Amniotic epithelial cell (primary cell): ENCODE measurements at places on chromosomes 11 and 22.
A peak's percentile ranks its signal among the peaks of the same experiment; 100 is the strongest.

- peak; percentile 29 for DNase-seq
Observed at GRCh38 chr11:36361472-36361871, 65.4 kb downstream of the PRR5L start.

- DNase-seq: no peak
Observed at GRCh38 chr11:9059406-9059805, 32.0 kb downstream of the SCUBE2 start.

DNA sequence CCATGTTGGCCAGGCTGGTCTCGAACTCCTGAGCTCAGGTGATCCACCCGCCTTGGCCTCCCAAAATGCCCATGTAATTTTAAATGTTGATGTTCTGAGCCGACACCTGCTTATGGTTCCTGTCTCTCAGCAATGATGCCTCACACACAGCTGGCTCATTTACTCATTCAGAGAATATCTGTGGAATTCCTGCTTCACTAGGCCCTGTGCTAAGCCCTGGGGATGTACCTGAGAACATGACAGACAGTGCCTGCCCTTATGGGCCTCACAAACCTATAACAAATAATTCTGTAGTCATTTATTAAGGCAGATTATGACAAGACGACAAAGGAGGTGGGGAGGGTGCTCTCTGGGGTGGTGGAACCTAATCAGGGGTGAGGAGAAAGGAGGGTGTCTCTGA lies 93.7 kb downstream of the PRR5L start:
- peak; percentile 15 for DNase-seq

GRCh38 chr22:50304528-50305392 lies 2.7 kb downstream of the PLXNB2 start:
- no peak for DNase-seq

DNA sequence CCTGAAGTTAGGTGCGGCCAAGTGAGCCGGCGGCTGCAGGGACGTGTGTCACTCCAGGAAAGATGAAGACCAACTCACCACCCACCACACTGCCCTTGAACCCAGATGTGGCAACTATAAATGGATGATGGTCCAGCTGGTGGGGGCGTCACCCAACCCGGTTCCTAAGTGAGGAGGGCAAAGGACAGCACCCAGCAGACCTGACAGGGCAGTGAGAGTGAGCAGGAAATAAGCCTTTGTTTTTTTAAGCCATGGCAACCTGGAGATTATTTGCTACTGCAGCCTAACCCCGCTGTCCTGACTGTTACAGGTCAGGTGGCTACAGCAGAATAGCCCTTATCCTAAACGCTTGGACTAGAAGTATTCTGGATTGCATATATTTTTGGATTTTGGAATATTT lies 228.9 kb downstream of the CTTN start:
- DNase-seq: no peak

GRCh38 chr22:40651563-40652501 lies 15.3 kb upstream of the MRTFA start:
- peak; percentile 99 for DNase-seq

DNA sequence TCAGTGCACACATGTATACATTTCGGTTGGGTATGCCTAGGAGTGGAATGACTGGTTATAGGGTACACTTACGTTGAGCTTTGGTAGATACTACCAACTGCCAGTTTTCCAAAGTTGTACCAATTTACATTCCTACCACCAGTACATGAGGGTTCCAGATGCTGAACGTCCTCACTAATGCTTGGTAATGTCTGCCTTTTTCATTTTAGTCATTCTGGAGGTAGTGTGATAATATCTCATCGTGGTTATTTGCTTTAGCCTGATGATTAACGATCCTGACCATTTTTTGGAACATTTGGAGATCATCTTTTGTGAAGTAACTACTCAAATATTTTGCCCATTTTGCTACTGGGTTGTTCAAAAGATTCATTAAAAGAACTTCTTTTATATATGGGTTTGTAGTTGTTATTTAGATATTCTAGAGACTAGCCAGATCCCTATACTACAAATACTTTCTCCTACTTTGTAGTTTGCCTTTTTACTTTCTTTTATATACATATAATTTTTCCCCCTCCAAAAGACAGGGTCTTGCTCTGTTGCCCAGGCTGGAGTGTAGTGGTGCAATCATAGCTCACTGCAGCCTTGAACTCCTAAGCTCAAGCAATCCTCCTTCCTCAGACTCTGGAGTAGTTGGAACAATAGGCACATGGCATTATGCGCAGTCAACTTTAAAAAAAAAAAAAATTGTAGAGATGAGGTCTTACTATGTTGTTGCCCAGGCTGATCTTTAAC lies 62.1 kb downstream of the RBFOX2 start:
- DNase-seq: no peak

DNA sequence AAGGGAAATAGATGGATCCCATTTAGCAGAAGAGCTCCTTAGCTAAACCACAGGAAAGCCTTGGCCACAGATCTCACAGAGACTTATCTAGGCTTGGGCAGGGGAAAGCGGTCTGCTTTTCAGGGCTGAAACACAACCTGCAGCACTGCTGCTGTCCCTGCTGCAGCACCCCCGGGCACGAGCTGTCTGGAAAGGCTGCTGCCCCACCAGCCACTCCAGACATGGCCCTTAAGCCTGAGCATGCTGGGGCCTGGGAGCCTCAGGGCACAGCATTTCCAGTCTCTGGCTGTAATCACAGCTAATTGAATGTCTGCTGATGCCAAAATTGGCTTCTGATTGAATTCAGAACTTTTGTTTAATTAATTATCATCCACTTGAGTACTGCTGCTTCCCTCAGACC lies 115.0 kb downstream of the TMPRSS5 start:
- DNase-seq: no peak

GRCh38 chr22:32695451-32695891 lies 106.0 kb upstream of the TIMP3 start:
- DNase-seq: peak; percentile 66

DNA sequence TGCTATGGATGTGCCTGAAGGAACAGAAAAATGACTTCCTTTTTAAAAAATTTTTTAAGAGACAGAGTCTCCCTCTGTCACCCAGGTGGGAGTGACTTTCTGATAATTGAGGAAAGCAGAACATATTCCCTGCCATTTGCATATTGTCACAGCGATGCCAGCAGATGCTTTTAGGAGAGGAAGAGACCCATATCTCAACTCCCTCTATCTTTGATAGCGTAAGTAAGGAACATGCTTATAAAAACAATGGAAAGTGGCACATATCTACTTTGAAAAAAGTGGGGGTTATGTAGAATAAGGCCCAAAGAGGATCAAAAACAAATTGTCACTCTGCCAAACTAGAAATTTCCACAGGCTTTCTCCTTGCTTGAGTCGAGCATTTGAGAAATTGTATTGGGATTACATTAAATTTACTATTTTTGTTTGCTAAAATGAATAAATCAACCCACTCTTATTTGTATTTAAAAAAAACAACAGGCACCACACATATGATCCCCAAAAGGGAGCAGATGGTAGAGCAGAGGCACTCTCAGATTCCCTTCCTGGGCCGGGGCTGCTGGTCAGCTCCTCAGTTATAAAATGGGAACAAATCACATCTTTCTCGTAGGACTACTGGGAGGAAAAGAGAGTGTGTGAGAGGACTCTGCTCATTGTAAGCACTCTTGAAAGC lies 68.8 kb upstream of the TSPAN18 start:
- DNase-seq: no peak

GRCh38 chr11:2717561-2718325 lies 17.9 kb upstream of the KCNQ1OT1 start:
- DNase-seq: no peak

DNA sequence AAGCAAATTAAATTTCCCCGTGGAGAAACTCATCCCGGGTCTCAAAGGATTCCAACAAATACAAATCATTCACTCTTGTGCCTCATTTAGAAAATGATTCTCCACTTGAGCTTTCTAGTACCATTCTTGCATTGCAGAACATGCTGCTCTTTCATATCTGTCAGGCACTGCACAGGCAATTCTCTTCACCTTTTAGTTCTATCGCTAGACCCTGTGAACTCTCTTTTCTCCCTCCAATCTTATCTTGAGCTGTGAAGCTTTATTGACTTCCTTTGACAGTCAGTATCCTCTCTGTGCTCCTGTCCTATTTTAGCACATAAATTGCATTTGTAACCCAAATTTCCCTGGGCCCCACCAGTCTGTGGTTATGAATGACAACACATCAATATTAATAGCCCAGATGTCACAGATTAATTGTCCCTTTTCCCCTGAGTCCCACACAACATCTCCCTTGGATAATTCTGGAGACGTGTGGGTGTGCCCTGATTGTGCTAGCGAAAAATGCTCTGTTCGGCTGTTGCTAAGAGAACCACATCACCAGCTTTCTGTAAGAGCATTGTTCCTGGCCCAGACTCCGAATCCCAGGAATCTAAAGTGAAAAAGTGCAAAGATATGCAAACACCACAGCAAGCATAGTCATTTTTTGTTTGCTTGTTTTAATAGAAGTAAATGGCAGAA lies 22.4 kb upstream of the SC5D start:
- no peak for DNase-seq

GRCh38 chr11:132361011-132361550 lies 990.7 kb downstream of the NTM start:
- no peak for DNase-seq

DNA sequence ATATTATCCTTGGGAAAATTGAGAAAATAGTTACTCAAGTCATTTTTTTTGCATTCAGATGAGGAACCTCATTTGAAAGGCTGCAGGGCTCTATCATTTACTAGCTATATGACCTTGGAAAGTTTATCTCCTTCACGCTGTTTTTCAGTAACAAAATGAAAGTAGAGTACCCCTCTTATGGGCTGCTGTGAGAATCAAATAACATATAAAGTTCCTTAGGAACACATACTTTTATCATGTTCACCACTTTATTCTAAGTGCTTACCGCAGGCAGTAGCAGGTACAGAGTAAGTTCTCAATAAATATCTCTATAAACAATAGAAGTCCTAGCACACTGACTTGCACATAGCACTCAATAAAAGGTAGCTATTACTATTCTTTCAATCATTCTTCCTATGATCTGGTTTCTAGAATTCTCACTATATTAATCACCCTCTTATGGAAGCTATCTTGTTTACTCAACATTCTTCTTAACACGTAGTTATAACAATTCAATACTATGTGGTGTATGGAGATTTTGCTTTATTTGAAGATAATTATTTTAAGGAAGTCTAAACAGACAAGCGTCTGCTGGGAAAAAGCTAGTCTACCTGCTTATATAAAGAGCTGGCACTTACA lies 1.9 kb downstream of the C11orf71 start:
- no peak for DNase-seq

DNA sequence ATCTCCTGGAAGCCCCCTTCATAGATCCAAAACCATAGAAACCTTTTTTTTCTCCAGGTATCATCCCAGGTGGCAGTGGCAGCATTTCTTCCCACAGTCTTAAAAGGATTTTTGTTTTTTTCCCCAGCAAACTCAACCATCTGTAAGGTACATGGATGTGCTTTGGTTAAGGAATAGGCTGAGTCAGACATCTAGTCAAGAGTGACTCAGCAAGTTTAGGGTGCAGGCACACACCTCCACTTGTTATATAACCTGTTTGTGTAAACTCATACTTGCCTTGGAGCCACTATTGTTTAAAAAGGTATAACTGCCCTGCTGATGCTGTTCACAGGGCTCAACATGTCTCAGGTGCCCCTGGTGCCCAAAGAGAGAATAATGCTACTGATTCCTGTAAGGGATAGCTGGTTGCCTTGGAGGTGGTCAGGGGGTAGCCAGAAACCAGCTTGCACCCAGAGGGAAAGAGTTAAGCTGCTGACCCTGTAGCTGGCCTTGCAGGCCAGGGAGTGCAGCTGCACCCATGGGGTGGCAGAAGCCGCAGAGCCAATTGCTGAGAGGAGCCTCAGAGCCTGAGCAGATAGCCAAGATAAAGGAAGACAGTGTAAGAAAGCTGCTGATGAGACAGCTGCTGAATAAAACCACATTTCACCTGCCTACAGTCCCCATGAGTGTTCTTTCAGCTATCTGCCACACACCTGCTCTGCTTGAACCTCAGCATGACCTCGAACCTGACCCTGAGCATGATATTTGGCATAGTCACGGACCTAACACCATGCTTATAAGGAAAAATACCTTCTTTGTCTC lies 1726.1 kb upstream of the RAG2 start:
- peak; percentile 1 for DNase-seq

GRCh38 chr11:131823772-131824171 lies 453.4 kb downstream of the NTM start:
- DNase-seq: no peak

- peak; percentile 44 for DNase-seq
Observed at GRCh38 chr11:110430267-110431050, 711 bp downstream of the FDX1 start.

- DNase-seq: no peak
Observed at GRCh38 chr11:84922212-84922805, 704.8 kb downstream of the DLG2 start.

- DNase-seq: no peak
Observed at GRCh38 chr22:49565516-49565855, 262.2 kb downstream of the BRD1 start.

- no peak for DNase-seq
Observed at GRCh38 chr11:15941206-15941770, 415.1 kb downstream of the SOX6 start.

- no peak for DNase-seq
Observed at GRCh38 chr11:68950762-68951161, 30.0 kb downstream of the MRGPRD start.

DNA sequence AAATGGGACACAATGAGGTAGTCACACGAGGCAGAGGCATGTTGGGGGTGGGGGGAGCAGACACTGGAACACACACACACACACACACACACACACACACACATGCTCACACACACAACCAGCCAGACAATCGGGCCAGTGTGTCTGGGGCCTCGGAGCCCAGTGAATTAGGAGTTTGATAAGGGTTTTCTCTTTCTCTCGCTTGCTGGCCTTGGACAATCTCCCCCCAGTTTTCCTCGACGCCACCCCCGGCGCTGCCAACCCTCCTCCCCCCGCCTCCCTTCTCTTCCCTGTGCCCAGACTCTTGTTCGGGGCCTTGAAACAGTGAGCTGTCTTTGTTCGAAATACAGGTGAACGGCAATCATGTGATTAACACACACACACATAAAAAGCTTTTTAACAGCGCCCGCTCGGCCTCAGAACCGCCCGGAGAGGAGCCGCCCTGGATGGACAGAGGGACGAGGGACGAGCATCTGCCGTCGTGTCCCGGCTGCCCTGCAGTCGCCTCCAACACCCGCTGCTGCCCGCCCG lies 1.5 kb upstream of the SOX10 start:
- no peak for DNase-seq

DNA sequence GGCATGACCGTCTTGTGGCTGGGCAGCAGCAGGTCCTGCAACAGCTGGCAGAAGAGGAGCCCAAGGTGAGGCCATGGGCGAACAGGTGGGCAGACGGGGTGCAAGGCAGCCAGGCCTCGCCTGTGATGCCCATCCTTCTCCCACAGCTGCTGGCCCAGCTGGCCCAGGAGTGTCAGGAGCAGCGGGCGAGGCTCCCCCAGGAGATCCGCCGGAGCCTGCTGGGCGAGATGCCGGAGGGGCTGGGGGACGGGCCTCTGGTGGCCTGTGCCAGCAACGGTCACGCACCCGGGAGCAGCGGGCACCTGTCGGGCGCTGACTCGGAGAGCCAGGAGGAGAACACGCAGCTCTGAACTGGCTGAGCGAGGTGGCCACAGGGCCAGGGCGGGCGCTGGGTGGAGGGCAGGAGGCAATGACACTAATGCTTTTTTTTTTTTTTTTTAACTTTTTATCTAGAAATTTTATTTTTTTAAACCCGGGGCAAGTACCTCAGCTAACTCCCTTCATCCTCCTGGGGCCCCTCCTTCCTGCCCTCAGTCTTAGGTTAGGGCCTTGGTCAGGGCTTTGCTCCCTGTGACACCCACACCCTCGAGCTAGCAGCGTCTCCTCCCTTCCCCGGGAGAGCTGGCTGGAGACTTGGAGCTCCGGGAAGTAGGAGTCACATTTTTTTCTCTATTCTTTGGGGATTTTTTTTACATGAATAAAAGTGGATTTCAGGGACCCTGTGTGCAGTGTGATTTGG lies 16.0 kb downstream of the PLCB3 start:
- DNase-seq: no peak

- no peak for DNase-seq
Observed at GRCh38 chr11:93194673-93195291, 3.0 kb downstream of the SLC36A4 start.
